ENCODE measurements at places on chromosomes 1 and 21.

DNA sequence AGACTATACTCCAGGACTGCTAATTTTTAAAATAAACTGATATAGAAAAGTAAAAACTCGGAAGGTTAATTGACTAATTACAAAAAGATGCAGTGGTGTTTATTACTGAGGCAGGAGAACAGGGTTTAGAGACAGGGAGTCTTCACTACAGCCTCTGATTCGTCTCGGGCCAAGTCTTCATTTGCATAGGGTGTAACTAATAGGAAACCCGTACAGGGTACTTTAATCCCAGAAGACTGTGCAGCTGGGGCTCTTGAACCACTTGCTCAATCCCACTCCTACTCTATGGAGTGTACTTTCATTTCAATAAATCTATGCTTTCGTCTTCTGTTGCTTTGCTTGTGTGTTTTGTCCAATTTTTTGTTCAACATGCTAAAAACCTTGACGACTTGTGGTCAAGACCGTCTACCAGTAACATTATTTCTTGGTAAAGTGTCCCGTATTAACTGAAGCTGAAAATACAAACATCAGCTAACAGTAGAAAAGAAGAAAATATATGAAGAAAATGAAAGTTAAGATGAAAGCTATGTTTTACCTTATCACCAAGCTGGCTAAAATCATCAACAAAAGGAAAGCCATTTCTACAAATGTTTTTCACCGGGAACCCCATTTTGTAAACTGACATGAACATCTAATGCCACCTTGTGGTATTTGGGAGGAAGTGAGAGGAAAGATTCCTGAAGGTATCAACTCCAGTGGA lies 8.0 kb downstream of the SDHB start:
- no peak for DNase-seq

DNA sequence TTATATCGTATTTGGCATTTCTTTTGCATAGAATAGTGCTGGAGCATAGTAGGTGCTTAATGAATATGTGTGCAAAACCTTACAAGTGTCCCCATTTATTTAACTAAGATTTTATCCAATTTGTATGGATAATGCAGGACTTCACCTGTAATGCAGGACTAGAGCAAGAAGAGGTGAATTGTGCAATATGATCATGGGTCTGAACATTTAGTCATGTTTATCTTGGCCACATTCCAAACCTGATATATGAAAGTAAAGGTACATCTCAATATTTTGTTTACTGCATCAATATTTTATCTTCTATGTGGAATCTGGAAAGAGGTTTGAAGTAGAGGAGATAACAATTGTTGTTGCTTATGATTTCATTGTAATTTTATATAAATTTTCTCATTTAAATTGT lies 1626.7 kb upstream of the B3GALT2 start:
- no peak for DNase-seq

DNA sequence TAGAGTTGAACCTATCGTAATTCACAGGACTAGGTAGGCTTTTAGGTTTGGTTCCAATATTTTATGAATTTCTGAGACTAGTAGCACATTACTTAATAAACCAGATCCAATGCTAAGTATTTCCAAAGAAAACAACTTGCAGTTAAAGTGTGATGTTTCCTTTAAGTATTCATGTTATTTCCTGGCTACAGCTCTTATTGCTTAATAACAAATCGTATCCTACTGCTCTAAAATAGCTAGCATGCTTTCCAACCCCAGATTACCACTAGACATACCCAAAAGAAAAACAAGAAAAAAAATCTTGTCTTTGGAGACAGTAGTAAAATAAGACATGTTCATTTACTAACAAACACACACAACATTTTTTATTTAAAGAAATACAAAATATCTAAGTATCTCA lies 898 bp downstream of the KRTAP27-1 start:
- no peak for DNase-seq

DNA sequence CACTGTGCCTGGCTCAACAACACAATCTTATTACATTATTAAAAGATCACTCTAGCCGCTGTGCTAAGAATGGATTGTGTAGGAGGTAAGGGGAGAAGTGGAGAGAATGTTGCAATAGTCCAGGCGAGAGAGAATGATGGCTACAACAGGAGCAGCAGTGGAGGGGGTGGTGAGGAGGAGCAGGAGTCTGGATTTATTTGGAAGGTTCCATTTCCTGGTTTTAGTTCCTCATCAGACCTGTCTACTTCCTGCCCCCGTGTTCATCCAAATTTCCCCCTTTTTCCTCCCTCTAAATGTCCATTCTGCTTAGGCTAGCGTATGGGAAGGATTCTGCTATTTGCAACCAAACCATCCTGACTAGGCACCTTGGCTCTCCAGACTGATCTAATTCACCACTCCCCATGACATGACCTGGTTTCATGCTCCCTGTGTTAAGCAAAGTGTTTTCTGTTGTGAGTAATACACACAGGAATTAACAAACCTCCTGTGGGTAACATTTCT lies 35.1 kb upstream of the EYA3 start:
- no peak for DNase-seq

DNA sequence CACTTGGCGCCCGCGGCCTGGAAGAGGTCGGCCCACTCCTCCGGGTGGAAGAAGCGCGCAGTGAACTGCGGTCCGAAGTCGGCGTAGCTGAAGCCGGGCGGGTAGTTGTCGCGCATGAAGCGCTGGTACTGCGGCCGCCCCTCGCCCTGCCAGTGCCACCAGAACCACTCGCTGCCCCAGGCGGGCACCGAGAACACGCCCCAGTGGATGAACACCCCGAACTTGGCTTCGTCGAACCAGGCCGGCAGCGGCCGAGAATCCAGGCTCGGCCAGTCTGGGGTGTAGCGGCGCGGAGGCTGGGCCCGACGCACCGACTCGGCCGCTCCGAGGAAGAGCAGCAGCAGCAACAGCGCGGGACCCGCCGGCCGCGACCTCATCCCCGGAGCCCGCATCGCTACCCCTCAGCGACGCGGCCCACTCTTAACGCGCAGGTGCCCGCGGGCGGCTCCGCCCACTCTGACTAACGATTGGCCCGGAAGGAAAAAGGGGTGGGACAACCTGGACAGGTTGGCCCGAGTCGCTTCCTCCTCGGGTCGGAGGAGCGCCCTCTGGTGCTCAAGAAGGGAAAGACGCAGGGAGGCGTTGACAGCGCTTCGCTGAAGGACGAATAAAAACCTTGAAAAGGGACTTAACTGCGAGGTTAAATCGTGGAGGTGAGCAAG lies at the start of gene FUCA1:
FUCA1 (minus strand) TSS at position 396 of the 662 bp plus-strand sequence; CDS start at position 392, 4 bp downstream.
- peak; percentile 96 for DNase-seq

GRCh38 chr1:245466261-245466660 lies 311.5 kb downstream of the KIF26B start:
- no peak for DNase-seq

GRCh38 chr1:220514256-220514655 lies 13.7 kb upstream of the MARK1 start:
- no peak for DNase-seq

- DNase-seq, result no peak
Measured at GRCh38 chr1:84353695-84354094, 44.6 kb upstream of the DNASE2B start.

DNA sequence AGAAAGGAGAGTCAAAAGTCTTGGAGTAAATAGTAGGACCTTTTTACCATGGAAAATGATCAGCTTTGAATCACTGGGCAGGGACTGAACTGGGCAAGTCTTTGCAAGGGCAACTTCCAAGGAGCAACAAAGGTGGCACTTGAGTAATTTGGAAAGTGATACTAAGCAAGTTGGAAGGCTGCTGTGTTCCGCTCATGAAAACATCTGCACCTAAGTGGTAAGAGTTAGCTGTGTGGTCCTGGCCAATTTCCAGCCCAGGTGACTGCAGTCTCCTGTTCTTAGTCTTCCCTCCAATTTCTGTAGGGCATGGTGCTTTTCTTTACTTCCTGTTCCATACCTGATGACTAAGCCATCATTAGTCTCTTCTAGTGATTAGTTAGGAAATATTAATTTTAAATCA lies 35.5 kb upstream of the PRDM2 start:
- no peak for DNase-seq

Measured in activated CD4-positive, alpha-beta T cell treated with anti-CD3 and anti-CD28 coated beads, Interleukin-2, amount 50 U/mL, for 4 hours (primary cell).